ENCODE measurements at places on chromosomes 11 and 22.

DNA sequence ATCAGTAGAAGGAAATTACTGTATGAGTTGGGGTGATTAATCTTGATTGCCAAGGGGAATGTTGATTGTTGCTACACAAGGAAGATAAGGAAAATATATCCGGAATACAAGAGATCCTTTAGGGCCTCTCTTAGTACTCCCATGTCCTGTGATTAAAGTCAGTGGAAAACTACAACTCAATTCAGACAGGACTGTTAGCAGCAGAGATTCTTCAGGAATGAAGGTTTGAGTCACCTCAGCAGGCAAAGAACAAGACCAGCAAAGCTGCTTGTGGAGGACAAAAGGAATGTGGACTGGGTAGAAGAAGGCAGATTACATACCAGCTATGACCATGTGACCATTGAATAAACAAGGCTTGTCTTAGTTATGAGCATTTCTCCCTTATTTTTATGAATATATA lies 478.2 kb downstream of the BUD13 start:
- no peak for DNase-seq

- DNase-seq: no peak
Observed at GRCh38 chr11:105774899-105775298, 165.0 kb downstream of the GRIA4 start.

GRCh38 chr22:36955691-36956090 lies 42.3 kb downstream of the CSF2RB start:
- no peak for DNase-seq

DNA sequence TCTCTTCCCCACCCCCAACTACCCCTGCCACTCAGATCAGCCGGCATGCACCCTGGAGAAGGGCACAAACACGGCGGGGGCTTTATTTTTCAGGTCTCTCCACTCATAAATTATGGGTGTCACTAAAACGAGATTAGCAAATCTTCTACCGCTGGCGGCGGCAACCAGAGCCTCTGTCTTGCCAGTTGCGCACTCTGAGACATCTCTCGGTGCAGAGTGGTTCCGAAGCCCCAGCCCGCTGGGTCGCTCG lies 125.3 kb upstream of the C11orf58 start:
- no peak for DNase-seq

DNA sequence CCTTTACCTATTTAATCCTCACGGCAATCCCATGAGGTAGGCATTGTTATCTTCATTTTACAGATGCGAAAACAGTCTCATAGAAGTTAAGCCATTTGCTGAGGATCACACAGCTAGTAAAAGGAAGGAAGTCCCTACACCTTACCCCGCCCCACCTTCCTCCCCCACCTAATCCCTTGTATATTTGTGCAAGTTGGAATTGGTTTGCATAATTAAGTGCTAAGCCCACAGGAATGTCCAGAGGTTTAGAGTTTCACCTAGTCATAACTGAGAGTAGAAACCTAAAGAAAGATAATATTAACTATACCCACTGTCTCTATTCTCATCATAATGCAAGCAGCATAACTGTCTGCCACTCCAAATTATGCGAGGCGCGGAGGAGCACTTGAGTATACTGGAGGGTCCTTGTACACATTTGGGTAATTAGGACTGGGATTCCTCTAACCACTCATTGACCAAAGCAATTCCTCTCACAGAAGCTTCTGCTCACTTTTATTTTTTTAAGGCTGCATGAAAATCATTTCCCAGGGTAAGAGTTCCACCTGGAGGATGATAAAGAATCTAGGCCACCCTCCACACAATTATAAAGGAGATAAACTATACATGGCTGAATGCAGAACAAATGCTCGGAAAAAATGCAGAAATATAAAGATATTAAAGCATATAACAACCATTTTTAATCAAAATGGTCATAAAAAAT lies 199.9 kb downstream of the FAM181B start:
- no peak for DNase-seq

- no peak for DNase-seq
Observed at GRCh38 chr11:19680829-19681368, 31.7 kb upstream of the NAV2 start.

DNA sequence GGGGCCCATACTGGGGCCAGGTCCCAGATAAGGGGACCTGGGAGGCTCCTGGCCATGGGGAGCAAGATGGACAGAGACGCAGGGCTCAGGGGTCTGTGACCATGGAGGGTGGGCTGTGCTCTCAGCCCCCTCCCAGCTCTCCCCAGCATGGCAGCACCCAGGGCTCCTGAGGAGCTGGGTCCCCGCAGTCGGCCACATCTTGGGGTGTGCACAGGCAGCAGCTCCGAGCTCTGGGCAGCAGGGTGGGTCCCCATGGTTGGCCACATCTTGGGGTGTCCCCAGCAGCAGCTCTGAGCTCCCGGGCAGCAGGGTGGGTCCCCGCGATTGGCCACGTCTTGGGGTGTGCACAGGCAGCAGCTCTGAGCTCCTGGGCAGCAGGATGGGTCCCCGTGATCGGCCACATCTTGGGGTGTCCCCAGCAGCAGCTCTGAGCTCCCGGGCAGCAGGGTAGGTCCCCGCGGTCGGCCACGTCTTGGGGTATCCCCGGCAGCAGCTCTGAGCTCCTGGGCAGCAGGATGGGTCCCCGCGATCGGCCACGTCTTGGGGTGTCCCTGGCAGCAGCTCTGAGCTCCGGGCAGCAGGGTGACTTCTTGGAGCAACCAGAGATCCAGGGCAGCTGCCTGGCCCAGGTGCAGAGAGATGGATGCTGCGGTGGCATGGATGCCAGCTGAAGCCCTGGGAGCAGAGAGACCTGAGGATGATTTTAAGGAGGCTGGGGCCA lies 18.3 kb upstream of the MUC5B start:
- no peak for DNase-seq

- DNase-seq: no peak
Observed at GRCh38 chr22:34842630-34843029, 223.3 kb upstream of the ISX start.

DNA sequence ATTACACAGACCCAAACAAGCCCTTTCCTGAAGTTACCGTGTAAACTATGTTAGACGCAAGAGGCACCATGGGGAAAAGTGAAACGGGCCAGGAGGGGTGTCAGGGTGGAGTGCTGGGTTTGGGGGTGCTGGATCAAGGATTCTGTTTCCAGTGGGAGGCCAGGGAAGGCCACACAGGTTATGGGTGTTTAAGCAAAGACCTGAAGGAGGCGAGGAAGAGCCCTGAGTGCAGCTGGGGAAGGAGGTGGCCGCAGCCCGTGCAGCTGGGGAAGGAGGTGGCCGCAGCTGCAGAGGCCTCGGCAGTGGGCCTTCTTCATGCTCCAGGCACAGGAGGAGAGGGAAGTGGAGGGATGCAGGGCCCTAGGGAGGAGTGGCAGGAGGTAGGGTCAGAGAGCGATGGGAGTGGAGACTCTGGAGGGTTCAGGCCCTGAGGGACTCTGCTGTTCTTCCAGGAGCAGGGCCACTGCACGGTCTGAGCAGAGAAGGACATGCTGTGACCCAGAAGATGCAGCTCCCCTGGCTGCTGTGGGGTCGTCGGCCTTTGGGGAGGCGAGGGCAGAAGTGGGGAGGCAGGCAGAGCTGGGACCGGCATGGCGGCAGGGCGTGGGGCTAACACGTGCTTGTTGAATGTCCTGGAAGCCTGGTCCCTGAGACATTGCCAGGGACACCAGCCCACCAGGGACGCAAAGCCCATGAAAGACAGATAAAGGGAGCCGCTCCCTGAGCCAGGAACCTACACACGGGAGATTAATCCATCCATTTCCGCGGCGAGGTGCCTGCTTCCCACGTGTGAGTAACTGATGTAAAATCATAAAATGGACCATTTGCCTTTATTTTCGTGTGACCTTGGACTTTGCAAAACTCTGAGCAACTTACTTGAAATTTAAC lies 1049.1 kb downstream of the BRD1 start:
- no peak for DNase-seq

- DNase-seq: no peak
Observed at GRCh38 chr11:128603003-128603696, 15.8 kb upstream of the ETS1 start.

- DNase-seq: no peak
Observed at GRCh38 chr11:10418259-10418949, 36.7 kb upstream of the AMPD3 start.

DNA sequence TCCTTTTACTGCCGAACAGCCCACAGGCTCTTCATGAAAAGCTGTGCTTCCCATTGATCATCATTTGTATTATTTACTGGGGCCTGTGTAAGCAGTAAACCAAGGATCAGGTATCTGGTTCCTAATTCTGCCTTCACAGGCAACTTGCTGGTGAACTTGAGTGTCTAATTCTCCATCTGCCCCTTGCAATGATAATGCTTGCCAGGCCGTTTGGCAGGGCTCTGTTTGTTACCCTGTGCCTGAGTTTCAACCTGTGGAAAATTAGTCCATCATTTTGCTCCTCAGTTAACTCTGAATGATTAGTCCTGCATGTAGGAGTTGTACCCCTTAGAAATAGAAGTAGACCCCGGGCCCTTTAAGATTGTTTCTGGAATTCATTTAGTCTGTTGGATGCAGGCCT lies 298.4 kb upstream of the CADM1 start:
- no peak for DNase-seq

- DNase-seq: no peak
Observed at GRCh38 chr22:29443861-29444792, 5.7 kb downstream of the RFPL1 start.

DNA sequence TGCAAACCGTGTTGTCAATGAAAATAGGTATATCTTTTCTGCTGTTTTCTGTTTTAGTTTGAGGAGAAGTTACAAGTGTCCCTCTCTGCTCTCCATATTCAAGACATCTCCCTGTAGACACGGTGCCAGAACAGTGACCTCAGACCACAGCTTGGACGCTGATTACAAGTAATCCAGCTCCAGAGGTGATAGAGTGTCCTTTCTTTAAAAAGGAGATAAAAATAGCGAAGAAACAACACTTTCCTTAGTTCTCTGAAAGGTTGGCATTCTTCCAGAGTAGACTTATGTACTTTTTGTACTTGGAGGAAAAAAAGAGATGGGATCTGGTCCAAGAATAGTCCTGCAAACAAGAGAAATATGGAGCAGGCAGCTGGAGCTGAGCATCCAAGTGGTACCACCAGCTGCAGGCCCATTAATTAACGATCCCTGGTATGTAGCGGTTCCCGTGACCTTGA lies 43.0 kb upstream of the WT1 start:
- DNase-seq: no peak

- no peak for DNase-seq
Observed at GRCh38 chr11:36376009-36376887, 80.2 kb downstream of the PRR5L start.

DNA sequence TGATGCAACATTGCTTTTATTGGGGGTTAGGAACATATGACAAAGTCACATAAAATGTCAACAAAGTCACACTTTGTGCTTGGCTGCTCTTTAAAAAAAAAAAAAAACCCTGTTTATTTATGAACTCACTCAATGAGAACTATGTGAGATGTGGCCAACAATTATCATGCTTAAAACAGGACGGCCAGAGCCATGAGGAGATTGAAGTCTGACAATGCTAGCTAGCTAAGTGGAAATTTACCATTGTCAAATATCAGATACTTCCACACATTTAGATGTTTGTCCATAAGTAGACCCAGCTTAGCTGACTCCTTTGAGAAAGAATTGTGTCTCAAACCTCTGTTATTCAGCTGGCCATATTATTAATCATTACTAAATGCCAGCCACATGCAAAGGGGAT lies 26.9 kb downstream of the BLID start:
- no peak for DNase-seq

DNA sequence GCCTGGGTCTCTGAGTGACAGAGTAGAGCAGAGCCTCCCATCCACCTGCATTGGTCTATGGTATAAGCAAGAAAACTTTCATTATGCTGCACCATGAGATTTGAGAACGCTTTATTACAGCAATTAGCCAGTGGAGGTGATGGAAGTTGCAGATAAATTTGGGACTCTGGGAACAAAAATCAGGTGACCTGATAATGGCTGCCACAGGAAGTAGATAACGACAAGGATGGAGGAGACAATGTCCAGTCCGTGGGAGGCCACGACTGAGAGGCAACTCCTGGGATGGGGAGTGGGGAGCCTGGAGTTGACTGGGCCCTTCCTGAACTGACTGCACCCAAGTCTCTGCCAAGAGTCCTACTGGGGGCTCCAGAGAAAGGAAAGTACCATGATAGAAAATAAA lies 4.7 kb downstream of the MRGPRD start:
- no peak for DNase-seq

- DNase-seq: no peak
Observed at GRCh38 chr22:20567993-20568417, 60.6 kb downstream of the MED15 start.

DNA sequence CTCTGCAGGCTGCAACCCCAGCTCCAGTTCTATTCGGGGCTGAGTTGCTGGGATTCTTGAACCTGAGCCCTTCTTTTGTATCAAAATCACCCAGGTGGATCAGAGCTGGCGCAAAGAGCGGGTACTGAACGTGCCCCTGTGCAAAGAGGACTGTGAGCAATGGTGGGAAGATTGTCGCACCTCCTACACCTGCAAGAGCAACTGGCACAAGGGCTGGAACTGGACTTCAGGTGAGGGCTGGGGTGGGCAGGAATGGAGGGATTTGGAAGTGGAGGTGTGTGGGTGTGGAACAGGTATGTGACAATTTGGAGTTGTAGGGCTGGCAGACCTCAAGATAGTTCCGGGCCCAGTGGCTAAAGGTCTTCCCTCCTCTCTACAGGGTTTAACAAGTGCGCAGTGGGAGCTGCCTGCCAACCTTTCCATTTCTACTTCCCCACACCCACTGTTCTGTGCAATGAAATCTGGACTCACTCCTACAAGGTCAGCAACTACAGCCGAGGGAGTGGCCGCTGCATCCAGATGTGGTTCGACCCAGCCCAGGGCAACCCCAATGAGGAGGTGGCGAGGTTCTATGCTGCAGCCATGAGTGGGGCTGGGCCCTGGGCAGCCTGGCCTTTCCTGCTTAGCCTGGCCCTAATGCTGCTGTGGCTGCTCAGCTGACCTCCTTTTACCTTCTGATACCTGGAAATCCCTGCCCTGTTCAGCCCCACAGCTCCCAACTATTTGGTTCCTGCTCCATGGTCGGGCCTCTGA lies 3.8 kb downstream of the FOLR1 start:
- DNase-seq: no peak

DNA sequence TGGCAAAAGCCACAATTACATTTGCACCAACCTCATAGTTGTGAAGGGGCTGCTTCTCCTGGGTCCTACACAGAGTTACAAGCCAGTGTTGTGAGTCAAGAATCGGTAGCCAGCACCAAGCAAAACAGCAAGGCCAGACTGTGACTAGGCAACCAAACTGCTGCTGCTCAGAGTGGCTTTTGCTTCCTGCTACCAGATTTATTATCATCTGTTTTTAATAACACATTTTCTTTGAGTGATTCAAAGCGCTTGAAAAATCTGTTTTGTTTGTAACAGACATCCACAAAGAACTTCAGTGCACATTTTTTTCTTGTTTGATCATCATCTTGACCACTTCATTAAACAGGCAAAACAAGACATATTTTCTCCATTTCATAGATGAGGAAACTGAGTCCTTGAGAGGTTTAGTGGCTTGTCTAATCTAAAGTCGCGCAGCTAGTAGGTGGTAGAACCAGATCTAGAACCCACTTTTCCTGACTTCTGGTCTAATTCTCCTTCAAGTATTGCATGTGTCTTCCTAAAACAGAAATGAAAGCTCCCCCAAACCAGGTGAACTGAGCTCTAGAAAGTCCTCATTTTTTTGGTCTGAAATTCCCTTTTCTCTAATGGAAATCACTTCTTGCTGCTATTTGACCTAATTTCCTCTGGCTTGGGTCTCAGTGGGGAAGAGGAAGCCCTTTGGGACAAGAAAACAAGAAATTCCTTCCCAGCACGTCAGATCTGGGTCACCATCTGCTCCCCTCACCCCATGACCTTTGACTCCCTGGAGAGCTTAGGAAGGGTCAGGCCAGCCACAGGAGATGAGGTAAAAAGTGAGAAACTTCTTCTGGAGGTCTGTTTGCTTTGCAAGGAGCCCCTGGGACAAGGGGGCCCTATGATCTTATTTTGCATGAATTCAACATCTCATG lies 39.9 kb downstream of the CWC15 start:
- DNase-seq: no peak

Measured in stimulated activated naive CD4-positive, alpha-beta T cell (primary cell).